ENCODE measurements at places on chromosomes 6 and 20.

- DNase-seq: no peak
These were observed 36.2 kb upstream of the BAG2 start for GRCh38 chr6:57135885-57136284.

DNA sequence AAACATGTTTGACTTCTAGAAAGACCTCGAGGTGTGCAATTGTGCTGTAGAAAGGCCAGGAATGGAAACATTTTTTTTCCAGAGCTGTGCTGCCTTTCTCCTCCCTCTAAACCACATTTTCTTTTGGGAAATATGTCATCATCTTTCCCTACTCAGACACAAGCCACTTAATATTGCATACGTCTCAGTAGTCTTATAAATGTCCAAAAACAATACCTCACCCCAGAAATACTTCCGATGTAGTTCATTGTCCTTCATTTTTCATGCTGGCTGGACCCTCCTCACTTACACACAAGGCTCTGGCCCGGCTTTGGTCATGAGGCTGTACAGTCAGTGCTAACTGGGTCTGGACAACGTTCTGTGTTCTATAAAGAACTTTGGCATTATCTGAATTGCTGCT, 126.4 kb downstream of the SCML4 start:
- DNase-seq: no peak

DNA sequence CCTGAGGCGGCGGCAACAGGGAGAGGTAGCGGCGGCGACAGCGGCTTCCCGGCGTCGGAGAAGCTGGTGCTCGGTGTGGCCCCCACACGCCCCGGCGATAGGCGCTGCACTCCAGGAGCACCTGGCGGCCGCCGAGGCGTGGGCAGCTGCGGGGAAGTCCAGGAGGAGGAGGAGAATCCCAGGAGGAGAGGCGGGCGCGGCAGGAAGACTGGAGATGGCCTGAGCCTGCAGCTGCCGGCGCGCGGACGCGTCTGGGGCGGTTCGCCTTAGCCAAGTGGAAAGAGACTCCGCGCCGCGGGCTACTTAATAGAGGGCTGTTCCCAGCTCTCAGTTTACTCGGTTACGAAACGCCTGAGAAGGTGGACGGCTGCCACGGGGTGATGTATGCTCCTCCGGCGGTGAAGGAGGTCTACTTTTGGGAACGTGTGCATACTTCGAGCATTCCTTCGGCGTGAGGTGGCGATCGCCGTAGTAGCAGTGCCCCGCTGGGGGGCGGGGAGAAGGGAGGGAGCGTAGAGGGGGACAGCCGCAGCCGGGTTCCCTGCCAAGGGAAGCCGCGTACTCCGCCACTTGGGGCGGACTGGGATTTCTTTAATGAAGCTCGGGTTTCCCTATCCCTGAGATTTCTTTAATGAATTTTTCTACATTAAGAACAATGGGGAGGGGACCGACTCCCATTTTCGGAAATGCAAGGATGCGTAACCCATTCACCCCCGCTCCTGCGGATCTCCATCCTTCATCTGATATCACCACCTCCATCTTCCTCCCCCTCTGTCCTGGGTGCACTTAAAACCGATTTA, at the start of gene COL12A1:
Gene COL12A1, minus strand, starts transcription at position 278 of the 800 bp plus-strand sequence. CDS start 3,261 bp downstream, outside the sequence.
- peak; percentile 48 for DNase-seq

- DNase-seq: no peak
These were observed at the start of gene MUCL3 for GRCh38 chr6:30940361-30940986. Gene MUCL3 (plus strand): TSS chr6:30940973. CDS start chr6:30941000, 27 bp downstream.

DNA sequence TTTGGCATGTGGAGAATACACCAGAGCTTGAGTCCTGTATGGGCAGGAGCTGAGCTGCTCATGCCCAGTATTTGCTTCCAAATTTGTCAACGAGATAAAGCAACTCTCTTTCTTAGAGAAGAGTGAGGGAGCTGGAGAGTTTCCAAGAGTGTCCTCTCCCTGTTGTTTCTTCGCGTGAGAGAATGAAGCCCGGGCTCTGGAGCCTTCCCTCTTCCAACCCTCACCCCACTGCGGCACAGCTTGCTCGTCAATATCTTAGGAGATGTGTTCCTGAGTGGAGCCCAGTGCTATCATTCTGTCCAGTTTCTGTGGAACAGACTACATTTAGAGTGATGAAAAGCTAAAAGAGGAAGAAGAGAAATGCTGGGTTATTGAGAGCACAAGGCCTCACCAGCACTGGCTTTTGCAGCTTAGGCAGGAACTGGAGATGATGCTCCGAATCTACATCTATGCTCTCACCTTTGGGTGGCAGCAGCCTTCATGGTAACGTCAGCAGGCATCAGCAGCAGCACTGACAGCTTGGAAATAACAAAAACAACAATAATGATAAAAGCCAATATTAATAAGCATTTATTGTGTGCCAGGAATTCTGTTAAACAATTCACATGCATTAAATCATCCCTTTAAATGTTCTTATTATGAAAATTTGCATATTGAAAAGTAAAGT, 66.5 kb upstream of the TFB1M start:
- peak; percentile 8 for DNase-seq

- peak; percentile 6 for DNase-seq
These were observed 185.5 kb upstream of the ECI2 start for GRCh38 chr6:4320860-4321259.

All from NCI-H1092 treated with DMSO at 0.1 percent for 48 hours (cell line).